ENCODE measurements at places on chromosomes 7 and 10. TPM values are rescaled to one million over a fixed set of nuclear protein-coding genes. Genes with fewer than 3 reads are reported as not detected.

TMED4 gene
- 51.4 TPM for total RNA-seq

NUTM2E gene
- 0.43 TPM for total RNA-seq

ATP6V0A4 gene
- total RNA-seq, result 0.22 TPM

RFC2 gene
- 51.6 TPM for total RNA-seq

TUBAL3 gene
- total RNA-seq, result 0.31 TPM

SLC18A3 gene
- not detected for total RNA-seq

FAM25A gene
- not detected for total RNA-seq

SLC29A4 gene
- total RNA-seq, result 15.6 TPM

STK31 gene
- 0.77 TPM for total RNA-seq

EIF4H gene
- total RNA-seq, result 302 TPM

SYT15B gene
- 3.6 TPM for total RNA-seq

MRLN gene
- not detected for total RNA-seq

GRM8 gene
- total RNA-seq, result not detected

CCDC172 gene
- not detected for total RNA-seq

CTAGE4 gene
- total RNA-seq, result not detected

EGFR gene
- 88.0 TPM for total RNA-seq

SHH gene
- 0.46 TPM for total RNA-seq

LRRC4 gene
- not detected for total RNA-seq

ITPRID1 gene
- total RNA-seq, result not detected

ADAM12 gene
- 4.0 TPM for total RNA-seq

HOXA6 gene
- total RNA-seq, result 1.7 TPM

C10orf67 gene
- 0.08 TPM for total RNA-seq

PRSS2 gene
- not detected for total RNA-seq

STRIP2 gene
- total RNA-seq, result 6.5 TPM

PDSS1 gene
- total RNA-seq, result 14.4 TPM

POU6F2 gene
- not detected for total RNA-seq

TEX36 gene
- not detected for total RNA-seq

PRF1 gene
- total RNA-seq, result not detected

GIGYF1 gene
- 12.5 TPM for total RNA-seq

EN2 gene
- 0.83 TPM for total RNA-seq

C10orf143 gene
- 0.86 TPM for total RNA-seq

RPEL1 gene
- 0.07 TPM for total RNA-seq

MEOX2 gene
- not detected for total RNA-seq

TFPI2 gene
- total RNA-seq, result 208 TPM

ATP6V0E2 gene
- 61.1 TPM for total RNA-seq

Measured in A549 treated with AZD2906 at 1 μM for 4 hours (cell line).